Central memory CD8-positive, alpha-beta T cell (primary cell): ENCODE measurements at places on chromosomes 16 and 17.

GRCh38 chr17:76354747-76355310 lies 1.1 kb upstream of the PRPSAP1 start:
- DNase-seq, result no peak

- no peak for DNase-seq
Measured at GRCh38 chr16:86046667-86047270, 147.8 kb downstream of the IRF8 start.

- no peak for DNase-seq
Measured at GRCh38 chr16:24609417-24609739, 70.0 kb downstream of the RBBP6 start.

- no peak for DNase-seq
Measured at GRCh38 chr16:75116081-75116910, at the start of gene LDHD. TSS of gene LDHD (minus strand) at chr16:75116780. CDS start at chr16:75116720, 60 bp downstream.

DNA sequence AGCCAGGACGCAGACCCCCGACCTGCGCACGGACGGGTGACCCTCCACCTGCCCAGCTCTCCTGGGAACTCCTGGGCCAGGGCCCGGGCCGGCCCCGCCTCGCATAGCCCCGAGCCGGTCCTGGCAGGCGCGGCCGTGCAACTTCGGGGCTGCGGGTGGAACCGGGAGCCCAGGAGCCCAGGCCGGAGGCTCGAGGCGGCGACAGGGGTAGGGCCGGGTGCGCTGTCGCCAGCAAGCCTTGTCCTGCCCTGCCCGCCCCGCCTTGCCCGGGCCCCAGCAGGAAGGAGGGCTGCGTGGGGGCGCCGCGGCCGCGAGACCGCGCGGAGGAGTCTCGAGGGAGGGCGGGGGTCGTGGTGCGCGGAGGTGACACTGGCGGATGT lies 408 bp downstream of the LMF1 start:
- no peak for DNase-seq

GRCh38 chr17:66923886-66924285 lies 40.6 kb upstream of the CACNG4 start:
- no peak for DNase-seq

- DNase-seq, result no peak
Measured at GRCh38 chr17:78748048-78748729, 33.9 kb downstream of the CYTH1 start.

DNA sequence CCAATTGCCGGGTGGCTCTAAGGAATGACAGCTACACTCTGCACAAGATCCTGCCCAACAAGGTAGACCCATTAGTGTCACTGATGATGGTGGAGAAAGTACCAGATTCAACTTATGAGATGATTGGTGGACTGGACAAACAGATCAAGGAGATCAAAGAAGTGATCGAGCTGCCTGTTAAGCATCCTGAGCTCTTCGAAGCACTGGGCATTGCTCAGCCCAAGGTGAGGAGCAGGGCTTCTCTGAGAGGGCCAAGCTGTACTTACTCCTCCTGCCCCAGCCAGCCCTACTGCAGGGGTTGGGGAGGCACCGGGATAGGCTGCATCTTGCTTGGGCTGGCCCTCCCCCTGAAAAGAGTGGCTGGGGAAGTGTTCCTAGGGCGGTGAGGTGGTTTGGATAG lies 2.8 kb upstream of the FTSJ3 start:
- DNase-seq, result no peak

DNA sequence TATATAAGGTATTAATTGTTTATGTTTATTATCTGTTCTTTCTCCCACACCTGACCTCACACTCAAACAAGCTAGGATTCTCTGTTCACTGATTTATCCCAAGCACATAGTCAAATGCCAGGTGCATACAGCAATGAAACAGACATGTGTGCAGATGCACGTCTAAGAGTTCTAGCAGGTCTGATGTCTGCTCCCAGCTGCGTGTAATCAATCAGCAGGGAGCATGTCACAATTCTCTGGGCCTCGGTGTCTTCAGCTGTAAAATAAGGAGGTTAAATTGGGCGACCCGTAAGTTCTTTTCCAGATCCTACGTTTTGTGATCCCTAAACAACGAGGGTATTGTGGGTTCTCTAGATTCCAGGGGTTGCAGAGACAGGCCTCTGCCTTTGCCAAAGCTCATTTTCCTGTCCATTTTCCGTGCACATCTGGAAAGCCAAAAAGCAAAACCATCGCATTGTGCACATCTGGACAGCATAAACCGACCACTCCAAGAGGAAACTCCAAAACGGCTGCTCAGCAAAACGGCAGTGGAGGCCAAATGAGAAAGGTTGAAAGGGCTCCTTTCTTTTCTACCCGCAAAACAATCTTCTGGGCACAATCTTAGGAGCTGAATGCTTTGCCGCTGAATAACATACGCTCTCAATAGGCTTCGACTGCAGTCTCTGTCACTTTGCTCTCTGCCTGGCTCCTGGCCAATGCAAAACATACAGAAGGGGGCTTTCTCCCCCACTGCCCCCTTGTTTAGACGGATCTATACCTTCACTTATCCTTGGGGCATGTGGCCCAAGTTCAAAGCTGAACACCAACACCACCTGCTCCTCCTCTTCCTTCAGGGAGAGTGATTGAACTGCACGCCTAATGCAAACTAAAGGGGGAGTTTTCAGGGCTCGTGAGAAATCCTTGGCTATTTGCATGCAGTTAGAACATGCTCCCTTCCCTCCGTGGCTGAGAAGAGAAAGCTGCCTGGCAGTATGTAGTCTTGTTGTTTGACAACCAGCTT lies 426.3 kb downstream of the SLC39A11 start:
- no peak for DNase-seq

- DNase-seq, result no peak
Measured at GRCh38 chr16:86191663-86192062, 292.7 kb downstream of the IRF8 start.

- no peak for DNase-seq
Measured at GRCh38 chr17:46121165-46121764, 72.0 kb downstream of the KANSL1 start.

GRCh38 chr17:43175213-43176118 lies 4.5 kb downstream of the NBR1 start:
- no peak for DNase-seq

DNA sequence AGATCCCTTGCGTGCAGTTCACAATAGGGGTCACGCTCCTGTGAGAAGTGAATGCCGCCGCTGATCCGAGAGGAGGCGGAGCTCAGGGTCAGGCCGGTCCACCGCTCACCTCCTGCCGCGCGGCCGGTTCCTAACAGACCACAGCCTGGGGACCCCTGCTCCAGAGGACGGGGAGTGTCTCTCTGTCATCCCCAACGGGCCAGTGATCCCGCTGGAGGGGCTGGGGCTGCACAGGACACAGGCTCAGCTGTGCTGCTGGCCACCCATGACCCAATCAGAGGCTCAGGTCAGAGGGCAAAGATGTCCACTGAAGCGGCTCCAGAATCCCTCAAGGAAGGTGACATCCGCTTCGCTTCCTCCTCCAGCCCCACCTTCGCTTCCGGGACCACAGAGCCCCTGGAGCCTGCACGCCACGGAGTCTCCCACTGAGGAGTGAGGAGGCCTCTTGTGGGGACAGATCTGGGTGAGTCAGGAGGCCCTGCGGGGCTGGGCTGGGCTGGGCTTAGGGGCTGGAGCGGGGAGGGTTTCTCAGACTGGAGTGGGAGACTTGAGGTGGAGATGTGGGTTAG lies 115.4 kb downstream of the METRNL start:
- DNase-seq, result no peak

- DNase-seq, result no peak
Measured at GRCh38 chr17:61442136-61442775, 10.0 kb upstream of the TBX4 start.

- no peak for DNase-seq
Measured at GRCh38 chr17:78137392-78138203, 7.0 kb downstream of the TMC8 start.

- no peak for DNase-seq
Measured at GRCh38 chr17:2598166-2598565, 4.7 kb downstream of the PAFAH1B1 start.

DNA sequence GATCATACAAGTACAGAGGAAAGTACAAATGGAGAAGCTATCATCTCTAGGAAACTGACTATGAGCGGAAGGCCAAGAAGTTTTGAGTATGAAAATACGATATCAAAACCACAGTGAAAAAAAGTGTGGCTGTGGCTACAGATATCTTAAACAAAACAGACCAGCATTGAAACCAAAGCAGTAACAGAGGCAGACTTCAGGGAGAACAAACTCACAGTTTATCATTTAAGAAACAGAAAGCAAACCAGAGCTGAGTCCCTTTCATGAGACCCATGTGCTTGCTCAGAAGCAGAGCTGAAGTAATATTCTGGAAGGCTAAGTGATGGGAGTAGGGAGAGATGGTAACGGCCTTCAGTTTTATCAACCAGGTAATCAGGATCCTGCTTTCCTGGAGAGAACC lies 317.8 kb downstream of the CA10 start:
- DNase-seq, result no peak

- DNase-seq, result no peak
Measured at GRCh38 chr16:9772526-9773225, 409.6 kb downstream of the GRIN2A start.

DNA sequence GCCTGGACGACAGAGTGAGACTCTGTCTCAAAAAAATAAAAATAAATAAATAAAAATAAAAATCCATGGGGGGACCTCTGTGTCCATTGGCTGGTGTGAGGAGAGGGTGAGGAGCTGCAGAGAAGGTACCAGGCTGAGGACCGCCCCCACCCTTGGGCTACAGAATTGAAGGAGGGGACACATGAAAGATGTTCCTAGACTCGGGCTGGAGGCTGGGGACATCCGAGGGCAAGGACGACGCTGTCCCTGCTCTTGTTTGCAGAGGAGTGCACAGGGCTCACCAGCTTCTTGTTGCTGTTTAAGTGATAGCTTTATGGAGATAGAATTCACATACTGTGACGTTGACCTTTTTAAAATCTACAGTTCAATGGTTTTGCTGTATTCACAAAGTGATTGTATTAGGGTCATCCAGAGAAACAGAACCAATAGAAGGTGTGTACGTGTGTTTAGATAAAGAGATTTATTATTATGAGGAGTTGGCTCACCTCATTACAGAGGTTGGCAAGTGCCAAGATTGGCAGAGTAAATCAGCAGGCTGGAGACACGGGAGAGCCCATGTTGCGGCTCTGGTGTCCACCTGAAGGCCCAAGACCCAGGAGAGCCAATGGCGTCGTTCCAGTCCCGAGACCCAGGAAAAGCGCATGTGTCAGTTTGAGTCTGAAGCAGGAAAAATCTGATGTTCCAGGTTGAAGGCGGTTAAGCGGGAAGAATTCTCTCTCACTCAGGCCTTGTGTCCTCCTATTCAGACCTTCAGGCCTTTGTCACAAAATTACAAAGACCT lies 320.7 kb downstream of the SEC14L1 start:
- no peak for DNase-seq
